ENCODE measurements at places on chromosomes 1 and 21. TPM values are rescaled to one million over a fixed set of nuclear protein-coding genes. Genes with fewer than 3 reads are reported as not detected.

- DNase-seq, result peak; percentile 75
These were observed 67.5 kb downstream of the SDC3 start for GRCh38 chr1:30840904-30841598.

DNA sequence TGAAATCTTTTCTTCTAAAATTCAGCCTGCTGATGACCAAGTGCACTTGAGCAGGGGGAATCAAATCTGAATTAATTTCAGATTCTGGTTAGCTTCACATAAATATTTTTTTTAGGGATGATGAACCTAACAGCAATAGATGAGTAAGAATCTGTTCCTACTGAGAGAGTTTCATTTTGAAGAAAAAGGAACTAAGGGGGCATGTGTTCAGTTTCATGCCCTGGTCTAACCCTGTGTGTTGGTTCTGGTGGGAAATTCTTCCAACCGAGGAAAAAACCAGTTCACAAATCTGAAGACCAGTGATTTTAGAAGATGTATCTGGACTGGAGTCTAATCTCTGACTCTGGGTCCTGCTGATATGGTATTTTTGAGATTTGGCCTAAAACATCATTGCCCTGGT, 13.7 kb downstream of the SELL start:
- DNase-seq, result peak; percentile 12

GRCh38 chr1:189859385-189859977, 618.2 kb downstream of the BRINP3 start:
- DNase-seq, result no peak

DNA sequence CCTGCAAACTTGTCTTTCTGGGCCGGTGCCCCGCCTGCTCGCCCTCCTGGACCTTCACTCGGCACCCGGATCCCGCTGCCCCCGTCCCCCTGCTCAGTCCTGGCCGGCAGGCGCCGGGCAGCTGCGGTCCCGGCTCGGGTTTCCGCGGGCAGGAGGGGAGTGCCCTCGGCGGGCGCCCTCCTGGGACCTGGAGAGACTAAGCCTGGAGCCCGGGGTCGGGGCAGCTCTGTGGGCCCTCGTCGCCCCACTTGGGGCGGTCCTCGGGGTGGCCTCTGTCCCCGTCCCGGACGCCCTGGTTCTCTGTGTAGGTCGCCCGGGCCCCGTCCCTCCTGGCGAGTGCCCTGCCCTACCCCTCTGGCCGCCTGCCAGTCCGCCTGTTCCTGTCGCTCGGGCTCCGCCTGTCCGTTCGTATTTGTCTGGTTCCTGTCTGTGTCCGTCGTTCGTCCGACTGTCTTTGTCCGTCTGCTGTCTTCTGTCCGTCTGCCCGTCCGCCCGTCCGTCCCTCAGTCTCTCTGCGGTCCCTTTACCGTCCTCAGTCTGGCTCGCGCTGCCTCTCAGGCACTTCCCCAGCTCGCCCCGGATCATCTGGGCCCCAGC, 490 bp downstream of the SERINC2 start:
- DNase-seq, result peak; percentile 80

DNA sequence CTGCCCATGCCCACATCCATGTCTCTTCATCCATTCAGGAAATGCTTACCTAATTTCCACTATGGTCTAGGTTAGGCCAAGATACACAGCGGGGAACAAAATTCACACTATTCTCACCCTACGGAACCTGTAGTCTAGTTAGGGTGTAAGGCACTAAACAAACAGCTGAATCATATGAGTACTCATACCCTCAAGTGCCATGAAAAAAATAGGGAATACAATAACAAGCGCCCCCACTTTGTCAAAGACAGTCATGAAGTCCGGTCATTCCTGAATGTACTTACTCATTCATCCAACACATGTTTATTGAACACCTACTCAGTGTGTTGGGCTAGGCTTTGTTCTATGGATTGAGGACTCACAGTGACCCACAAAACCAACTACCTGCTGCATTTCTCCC, 6.2 kb upstream of the FYB2 start:
- DNase-seq, result no peak

- DNase-seq, result no peak
These were observed 458.9 kb downstream of the LMO4 start for GRCh38 chr1:87787551-87787950.

DNA sequence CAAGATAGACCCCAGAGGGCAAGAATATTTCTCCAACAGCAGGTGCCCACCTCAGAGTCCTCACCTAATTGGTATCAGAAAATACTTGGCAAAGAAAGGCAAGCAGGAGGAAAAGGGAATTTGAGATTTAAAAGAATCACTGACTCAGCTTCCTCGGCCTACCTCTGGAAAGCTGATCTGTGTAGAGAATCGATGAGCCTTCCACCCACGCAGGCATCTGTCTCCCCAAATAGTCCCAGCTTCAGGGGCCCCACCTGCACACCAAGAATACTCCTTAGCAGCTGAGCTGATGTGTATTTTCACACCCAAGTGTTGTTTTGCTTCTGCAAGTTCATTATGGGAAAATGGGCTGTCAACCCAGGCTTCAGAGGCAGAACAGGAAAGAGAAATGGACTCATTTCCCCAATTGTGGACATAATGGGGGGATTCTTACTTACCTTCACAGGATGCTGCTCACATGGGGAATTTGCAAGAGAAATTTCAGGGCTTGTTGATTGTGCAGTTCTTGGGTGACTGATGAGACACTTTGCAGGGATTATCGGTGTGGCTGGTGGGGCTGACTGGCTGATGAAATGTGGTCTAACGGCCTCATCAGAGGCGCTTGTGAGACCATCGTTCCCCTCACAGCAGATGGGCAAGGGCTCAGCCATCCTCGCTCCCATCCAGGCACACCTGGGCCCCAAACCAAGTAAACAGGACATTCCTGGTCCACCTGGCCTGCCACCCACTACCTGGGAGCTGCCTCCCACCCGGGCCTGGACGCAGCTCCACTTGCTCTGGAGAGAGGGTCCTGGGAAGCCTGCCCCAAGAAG, 436.3 kb downstream of the PTPRU start:
- no peak for DNase-seq

GRCh38 chr1:51924455-51924854, 45.9 kb upstream of the NRDC start:
- DNase-seq, result no peak

GRCh38 chr1:183417772-183418491, at the start of gene NMNAT2:
NMNAT2 (minus strand) TSS chr1:183418380; CDS start chr1:183418267, 113 bp downstream.
- peak; percentile 43 for DNase-seq

DNA sequence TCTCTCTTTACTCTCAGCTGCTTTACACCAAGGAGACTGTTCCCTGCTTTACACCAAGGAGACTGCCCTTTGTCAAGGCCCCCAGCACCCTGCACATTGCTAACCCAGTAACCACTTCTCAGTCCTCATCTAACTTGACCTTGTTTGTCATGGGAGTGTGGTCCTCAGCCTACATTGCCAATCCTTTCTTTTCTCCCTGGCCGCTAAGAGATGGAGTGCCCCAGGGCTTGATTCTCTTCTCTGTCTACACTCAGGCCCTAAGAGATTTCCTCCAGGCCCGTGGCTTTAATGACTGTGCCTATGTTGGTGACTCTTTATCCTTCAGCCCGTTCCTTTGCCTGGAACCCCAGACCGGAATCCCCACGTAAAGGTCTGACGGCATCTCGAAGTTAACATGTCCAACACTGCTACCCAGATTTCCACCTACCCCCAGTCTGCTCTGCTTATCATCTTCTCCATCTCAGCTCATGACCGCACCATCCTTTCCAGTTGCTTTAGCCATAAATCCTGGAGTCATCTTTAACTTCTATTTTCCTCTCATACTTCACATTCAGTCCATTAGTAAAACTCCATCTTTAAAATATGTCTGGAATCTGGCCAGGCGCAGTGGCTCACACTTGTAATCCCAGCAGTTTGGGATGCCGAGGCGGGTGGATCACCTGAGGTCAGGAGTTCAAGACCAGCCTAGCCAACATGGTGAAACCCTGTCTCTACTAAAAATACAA, 9.5 kb upstream of the SEMA4A start:
- no peak for DNase-seq

DNA sequence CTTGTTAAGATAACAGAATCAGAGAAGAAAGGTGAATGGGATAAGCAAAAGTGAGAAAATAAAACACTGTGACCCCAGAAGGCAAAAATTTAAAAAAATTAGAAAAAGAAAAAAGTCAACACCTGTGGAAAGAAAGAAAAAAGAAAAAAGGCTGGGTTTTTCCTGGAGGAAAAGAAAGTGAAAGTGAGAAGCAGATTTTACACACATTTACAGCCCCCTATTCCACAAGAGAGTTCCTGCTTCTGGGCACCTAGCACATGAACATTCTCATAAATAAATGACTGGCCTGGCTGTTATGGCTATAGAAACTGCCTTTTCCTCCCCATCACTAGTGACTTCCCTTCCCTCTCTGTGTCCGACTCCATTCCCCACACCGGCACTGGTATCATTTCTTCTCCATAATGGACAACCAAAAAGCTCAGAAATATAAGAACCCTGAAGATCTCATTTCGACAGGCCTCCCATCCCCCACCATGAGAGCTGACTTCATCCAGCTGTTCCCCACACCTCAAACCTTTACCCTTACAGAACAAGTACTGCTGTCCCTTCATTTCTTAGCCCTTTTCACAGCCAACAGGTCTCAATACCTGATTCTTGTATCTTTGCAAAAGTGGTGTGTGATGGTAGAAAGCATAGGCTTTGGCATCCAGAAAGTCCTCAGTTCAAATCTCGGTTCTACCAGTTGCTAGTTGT, 12.6 kb downstream of the MTF1 start:
- no peak for DNase-seq

DNA sequence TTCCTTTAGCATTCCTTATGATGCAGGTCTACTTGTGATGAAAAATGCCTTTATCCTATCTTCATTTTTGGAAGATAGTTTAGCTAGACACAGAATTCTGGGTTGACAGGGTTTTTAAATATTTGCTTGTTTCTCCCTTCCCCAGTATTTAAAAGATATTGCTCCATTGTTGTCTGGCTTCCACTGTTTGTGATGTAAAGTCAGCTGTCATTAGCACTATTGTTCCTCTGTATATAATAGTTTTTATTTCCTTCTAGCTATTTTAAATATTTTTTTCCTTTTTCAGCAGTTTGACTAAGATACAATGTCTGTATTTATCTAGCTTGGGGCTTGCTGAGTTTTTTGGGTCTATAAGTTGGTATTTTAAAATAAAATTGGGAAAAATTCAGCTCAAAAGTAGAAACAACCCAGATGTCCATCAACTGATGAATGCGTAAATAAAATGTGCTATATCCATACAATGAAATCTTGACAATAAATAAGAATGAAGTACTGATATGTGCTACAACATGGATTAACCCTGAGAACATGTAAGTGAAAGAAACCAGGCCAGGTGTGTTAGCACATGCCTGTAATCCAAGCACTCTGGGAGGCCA, 11.2 kb downstream of the IFT25 start:
- no peak for DNase-seq

GRCh38 chr1:2836333-2836970, 35.0 kb upstream of the TTC34 start:
- no peak for DNase-seq

- peak; percentile 72 for DNase-seq
These were observed 19.2 kb upstream of the PEF1 start for GRCh38 chr1:31663622-31664452.

DNA sequence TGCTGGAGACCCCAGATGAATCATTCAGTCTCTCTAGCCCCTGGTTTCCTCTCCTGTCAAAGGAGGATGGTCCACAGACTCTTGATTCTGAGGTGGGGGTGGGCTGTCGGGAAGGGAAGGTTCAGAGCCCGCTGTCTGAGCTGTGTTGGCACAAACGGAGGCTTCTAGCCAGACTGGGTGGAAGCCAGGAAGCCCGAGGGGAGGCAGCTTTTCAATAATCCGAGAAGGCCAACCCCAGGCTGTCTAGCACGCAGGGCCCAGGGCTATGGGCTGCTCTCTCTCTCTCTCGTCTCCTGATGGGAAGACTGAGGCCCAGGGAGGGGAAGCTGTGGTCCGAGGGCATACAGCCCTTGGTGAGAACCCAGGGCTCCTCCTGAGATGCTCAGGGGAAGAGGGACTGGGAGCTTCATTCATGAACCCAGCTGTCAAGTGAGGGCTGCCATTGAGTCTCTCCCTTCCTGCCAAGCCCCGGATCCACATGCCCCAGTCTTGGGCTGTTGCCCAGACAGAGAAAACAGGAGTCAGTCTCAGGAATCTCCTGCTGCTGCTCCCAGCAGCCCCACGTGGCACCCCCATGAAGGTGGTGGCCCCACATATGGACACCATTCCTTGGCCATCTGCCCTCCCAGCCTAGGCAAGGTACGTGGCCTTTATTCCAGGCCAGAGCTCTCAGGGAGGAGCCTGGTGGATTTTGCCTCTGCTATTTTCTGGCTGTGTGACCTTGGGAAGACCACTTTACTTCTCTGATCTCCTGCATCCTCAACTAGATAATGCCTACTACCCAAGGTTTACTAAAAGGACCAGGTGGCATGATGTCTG, 44.4 kb downstream of the RAP1GAP start:
- DNase-seq, result peak; percentile 75

DNA sequence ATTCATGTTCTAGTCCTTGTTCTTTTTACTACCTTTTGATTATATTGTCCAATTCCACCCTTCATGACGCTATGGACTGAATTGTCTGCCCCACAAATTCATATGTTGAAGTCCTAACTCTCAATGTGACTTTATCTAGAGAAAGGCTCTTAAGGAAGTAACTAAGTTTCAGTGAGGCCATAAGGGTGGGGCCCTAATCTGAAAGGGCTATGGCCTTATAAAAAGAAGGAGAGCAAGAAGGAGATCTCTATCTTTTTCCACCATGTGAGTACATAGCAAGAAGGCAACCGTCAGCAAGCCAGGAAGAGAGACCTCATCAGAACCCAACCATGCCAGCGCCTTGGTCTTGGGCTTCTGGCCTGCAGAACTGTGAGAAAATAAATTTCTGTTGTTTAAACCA, 95.9 kb downstream of the HIVEP3 start:
- DNase-seq, result no peak

DNA sequence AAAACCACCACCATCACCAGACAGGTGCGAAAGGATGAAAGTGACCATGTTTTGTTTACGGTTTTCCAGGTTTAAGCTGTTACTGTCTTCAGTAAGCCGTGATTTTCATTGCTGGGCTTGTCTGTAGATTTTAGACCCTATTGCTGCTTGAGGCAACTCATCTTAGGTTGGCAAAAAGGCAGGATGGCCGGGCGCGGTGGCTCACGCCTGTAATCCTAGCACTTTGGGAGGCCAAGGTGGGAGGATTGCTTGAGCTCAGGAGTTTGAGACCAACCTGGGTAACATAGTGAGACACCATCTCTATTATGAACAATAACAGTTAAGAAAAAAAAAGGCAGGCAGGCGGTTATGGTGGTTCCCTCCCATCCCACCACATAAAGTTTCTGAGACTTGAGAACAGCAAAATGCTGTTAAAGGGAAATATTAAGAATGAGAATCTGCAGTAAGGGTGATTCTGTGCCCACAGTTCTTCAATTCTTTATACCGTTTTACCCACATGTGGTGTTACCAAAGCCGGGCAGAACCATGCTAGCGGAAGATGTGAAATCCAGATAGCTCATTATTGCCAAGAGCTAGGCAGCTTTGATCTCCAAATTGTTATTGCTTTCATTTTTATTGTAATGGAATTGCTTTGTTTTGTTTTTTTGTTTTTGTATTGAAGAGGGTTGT, 34.5 kb upstream of the TDRD10 start:
- no peak for DNase-seq

- DNase-seq, result no peak
These were observed 462.3 kb downstream of the PTPRU start for GRCh38 chr1:29698626-29699025.

The ASAP3 gene
- total RNA-seq, result 59.6 TPM

The CRYBG2 gene
- 0.22 TPM for total RNA-seq

The TOR1AIP1 gene
- total RNA-seq, result 45.9 TPM

The ZSWIM5 gene
- 0.35 TPM for total RNA-seq

The SPSB1 gene
- total RNA-seq, result 5.4 TPM

The YRDC gene
- total RNA-seq, result 6.7 TPM

The SPRR2E gene
- total RNA-seq, result not detected

The EXTL1 gene
- 0.71 TPM for total RNA-seq

The LGR6 gene
- 0.09 TPM for total RNA-seq

The IRF6 gene
- total RNA-seq, result 0.49 TPM

The OR2L13 gene
- not detected for total RNA-seq

Measured in muscle of leg (tissue), 16 donors.